ENCODE measurements at places on chromosomes 6 and 20.

GRCh38 chr6:70673601-70674000 is 5.9 kb downstream of the SMAP1 start:
- no peak for DNase-seq

DNA sequence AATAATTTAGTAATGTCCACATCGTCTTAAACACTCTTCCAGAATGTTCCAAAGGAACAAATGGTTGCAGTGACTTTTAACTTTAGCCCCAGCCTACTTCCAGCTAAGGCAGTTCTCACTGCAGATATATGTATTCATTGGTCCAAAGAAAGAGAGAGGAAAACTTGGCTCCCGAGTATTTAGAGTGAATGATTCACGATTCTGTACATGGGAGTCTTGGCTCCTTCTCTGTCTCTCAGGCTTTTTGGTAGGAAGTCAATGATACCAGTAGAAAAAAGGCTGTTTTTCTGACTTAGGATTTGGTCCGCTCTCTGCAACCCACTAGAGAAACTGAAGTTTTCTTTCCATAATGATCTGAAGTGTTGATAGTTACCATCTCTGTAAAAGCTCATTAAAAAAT is 38.6 kb downstream of the E2F3 start:
- no peak for DNase-seq

- DNase-seq, result no peak
Measured at GRCh38 chr6:33761922-33762629, 15.4 kb upstream of the IP6K3 start.

- no peak for DNase-seq
Measured at GRCh38 chr20:53794529-53795115, 201.0 kb upstream of the ZNF217 start.

DNA sequence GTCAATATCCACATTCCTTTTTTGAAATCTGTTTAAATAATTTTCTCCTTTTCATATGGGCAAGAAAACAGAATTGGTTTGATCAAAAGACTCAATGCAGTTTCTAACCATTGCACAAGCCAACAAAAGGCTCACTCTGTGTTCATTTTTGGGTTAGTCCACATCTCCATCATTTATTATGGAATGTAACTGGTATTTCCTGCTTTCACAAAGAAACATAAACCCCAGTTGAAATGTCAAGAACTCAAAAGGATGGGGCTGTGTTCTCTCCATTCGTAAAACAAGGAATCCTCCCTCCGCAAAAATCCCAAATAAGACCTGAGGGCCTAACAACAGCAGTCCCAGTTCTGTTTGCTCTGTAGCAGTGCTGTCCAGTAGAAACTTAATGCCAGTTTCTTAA is 420.9 kb downstream of the GJA1 start:
- no peak for DNase-seq
